CD8-positive, alpha-beta memory T cell (primary cell): ENCODE measurements at places on chromosomes 6 and 20. TPM values are rescaled to one million over a fixed set of nuclear protein-coding genes. Genes with fewer than 3 reads are reported as not detected.

Gene PREX1
- 90.5 TPM for total RNA-seq

Gene MTHFD1L
- 108 TPM for total RNA-seq

GRCh38 chr6:167020206-167020605 is 21.0 kb downstream of the CEP43 start:
- H3K36me3 ChIP-seq, result no peaks in the 10 kb centered on the region
- no peak overlapping the region for H3K4me3 ChIP-seq
- no peak overlapping the region for H3K27ac ChIP-seq
- H3K27me3 ChIP-seq, result no peaks in the 10 kb centered on the region

- H3K4me1 ChIP-seq, result peaks cover 30% of the 10 kb centered on the region
- H3K27ac ChIP-seq, result no peak overlapping the region
- no peak for DNase-seq
These were observed 43.6 kb upstream of the IER3 start for GRCh38 chr6:30787954-30788353.

DNA sequence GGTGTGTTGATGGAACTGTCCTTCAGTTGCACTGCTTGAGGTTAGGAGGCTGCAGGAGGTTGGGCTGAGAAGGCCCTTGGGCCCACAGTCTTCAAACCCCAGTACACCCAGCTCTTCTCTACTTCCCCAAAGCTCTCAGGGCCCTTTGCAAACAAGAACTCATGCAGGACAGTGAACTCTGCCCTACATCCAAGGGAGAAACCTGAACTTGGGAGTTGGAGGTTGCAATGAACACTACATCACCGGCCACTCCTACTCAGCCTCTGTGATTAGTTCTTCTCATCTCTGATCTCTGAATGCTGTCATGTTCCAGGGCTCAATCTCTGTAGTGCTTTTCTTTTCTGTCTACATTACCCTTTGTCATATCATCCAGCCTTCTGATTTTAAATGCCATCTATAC is 148.5 kb upstream of the PDE7B start:
- no peak for DNase-seq
- H3K36me3 ChIP-seq, result no peaks in the 10 kb centered on the region
- H3K4me1 ChIP-seq, result no peaks in the 10 kb centered on the region
- H3K4me3 ChIP-seq, result no peak overlapping the region
- H3K27ac ChIP-seq, result no peak overlapping the region

DNA sequence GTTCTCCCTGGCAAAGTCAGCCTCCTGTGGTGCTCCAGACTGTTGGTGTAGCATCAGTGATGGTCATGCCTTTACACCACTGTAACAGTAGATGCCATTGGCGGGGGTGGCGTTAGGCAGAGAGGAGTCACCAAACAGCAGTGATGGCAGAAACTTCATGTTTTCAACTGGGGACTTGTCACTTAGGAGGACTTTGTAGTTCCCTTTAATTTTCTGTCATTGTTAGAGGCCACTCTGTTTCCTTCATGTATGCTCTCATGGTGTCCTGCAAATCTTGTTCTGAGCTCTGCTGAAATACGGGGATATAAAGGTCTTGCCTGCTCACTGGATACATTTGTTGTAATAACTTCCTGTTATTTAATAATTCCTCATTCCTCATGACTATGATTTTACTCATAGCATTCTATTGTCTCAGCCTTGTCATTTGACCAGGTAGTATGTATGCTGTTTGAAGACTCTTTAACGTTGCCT is 4.6 kb downstream of the MAP3K4 start:
- no peak overlapping the region for H3K4me3 ChIP-seq

DNA sequence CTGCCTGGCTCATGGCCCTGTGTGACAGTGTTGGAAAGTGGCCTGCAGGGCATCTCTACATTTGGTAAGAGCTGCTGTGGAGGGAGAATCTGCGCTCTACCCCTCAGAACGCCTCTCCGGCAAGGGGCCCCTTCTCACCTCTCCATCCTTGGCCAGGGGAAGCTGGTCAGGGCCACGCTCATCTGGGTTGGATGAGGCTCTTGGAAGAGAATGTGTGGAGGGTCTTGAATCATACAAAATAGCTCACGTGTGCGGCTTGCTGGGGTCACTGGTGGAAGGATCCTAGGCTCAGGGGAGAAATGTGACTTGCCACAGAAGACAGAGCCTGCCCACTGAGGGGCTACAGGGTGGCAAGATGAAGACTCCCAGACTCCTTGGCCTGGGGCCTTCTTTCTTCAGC is 105.0 kb downstream of the SCML4 start:
- H3K4me1 ChIP-seq, result peaks cover 68% of the 10 kb centered on the region
- H3K27me3 ChIP-seq, result no peaks in the 10 kb centered on the region
- H3K27ac ChIP-seq, result no peak overlapping the region
- peaks cover 31% of the 10 kb centered on the region for H3K36me3 ChIP-seq
- no peak overlapping the region for H3K4me3 ChIP-seq
